SK-N-MC (cell line): ENCODE measurements at places on chromosomes 1 and 21.

GRCh38 chr1:244615301-244615700 lies 37.6 kb upstream of the DESI2 start:
- DNase-seq = no peak

GRCh38 chr1:239811211-239811885 lies 280.3 kb upstream of the FMN2 start:
- no peak for DNase-seq

DNA sequence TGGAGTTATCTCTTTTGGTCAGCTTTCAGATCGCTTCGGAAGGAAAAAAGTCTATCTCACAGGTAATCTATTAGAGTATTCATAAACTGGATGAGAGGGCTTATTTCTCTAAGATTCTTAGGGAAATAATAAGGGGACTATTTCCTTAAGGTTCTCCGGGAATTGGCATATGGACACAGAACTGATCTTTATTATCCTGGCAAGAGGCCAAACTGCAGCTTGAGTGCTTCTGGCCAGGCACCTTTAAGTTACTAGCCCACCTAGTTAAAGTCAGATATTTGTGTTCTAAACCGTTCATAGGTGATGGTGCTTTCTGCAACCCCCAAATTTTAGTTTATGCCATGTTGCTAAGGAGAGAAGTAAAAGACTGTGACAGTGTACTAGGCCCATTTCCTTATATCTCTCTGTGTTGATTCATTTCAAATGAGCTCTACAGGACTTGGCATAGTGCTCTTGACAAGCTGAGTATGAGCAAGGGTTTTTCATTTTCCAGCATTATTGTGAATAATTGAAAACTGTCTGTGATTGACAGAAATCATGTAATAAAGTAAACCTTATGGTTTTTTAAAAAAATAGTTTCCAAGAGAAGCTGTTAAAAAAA lies 43.4 kb downstream of the SLC22A15 start:
- no peak for DNase-seq

DNA sequence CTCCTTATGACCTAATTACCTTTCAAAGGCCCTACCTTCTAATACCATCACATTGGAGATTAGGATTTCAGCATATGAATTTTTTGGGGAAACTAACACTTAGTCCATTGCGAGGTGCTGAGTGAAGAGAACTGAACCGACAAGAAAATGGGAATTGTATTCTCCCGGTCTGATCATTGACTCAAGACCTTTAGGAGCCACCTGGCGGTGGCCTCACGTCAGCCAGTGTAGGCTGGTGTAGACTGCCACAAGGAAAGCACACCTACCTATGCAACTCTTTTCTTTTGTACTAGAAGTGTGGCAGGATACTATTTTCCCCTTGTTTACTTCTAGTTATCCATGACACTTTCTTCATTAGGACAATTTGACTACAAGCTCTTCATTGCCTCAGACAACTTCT lies 333.5 kb upstream of the B3GALT2 start:
- no peak for DNase-seq

GRCh38 chr1:51956528-51957509 lies 33.7 kb downstream of the RAB3B start:
- peak; percentile 48 for DNase-seq

GRCh38 chr1:60224523-60224922 lies 151.0 kb upstream of the C1orf87 start:
- DNase-seq = no peak
